ENCODE measurements at places on chromosomes 4 and X.

DNA sequence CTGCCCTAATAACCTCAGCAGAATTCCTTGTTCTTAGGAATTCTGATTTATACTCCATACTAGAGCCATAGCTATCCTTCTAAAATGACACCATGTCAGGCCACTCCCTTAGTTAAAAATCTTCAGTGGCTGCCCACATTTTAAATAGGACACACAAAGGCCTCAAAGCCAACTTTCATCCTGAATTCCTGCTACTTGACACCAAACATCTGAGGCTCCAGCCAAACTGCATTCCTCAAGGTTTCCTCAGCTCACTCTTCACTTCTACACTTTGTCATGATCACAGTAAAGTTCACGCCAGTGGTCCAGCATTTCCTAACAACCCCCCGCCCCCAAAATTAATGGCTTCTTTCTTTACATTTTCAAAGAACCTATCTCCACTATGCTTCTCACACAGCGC is 124.3 kb downstream of the ADGRA3 start:
- DNase-seq = no peak

- no peak for DNase-seq
Measured at GRCh38 chr4:153651116-153651515, 33.0 kb upstream of the TLR2 start.

GRCh38 chrX:120315776-120316175 is 4.5 kb upstream of the TMEM255A start:
- DNase-seq = no peak

- no peak for DNase-seq
Measured at GRCh38 chr4:182876427-182876826, 40.8 kb downstream of the DCTD start.

DNA sequence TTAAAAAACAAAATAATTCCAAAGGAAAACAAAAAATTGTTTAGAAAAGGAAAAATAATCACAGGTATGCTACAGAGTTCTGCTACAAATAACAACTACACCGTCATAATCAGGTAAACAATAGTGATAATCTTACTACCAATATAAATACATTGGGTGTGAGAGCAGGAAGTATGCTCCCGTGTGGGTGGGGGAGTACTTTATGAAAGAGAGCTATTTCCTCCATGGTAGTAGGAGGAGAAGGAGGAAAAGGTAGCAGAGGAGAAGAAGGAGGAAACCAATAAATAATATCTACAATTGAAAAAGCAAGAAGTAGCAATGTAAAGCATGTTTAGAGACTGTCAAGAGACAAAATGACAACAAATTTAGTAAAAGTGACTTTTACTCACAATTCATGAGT is 35.1 kb downstream of the TEC start:
- no peak for DNase-seq

- DNase-seq = no peak
Measured at GRCh38 chr4:104983615-104984179, 163.0 kb upstream of the TET2 start.

DNA sequence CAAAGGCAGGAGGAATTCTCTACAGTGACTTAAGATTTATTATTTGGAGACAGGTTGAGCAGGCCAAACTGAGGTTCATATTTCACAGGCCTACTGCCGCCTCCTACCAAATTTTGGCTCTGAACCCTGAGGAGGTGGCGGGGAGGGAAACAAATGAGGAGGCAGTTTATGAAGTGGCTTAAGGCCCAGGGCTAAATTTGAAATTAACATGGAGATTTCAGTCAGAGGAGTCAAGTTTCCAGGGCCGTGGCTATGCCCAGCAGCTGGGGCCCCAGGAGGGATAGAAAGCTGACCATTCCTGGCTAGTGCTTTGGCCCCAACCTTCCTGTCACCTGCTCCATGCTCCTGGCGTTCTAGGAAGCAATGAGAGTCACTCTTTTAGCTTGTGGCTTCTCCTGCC is 73.4 kb upstream of the ARHGAP36 start:
- no peak for DNase-seq

DNA sequence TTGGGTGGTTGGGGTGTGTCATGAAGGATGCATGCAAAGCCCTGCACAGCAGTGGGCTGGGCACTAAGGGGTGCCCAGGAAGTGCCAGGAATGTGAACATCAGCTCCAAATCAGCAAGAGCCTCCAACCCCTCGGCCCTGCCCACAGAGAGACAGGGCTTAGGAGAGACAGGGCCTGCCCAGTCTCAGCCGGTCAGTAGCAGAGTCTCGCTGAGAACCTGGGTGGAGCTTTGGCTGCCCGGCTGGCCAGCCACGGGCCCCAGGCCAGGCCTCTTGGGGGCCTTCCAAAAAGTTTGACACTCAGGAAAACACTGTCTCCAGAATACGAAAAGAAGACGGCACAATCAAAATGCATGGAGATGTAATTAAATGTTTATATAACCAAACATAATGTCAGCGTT is 4.3 kb upstream of the MXD4 start:
- no peak for DNase-seq

- DNase-seq = no peak
Measured at GRCh38 chr4:43990963-43991362, 457.6 kb downstream of the KCTD8 start.

- DNase-seq = no peak
Measured at GRCh38 chrX:54415534-54416350, 24.5 kb upstream of the TSR2 start.

GRCh38 chr4:1501754-1502500 is 95.7 kb upstream of the NKX1-1 start:
- no peak for DNase-seq

- no peak for DNase-seq
Measured at GRCh38 chr4:18454349-18454748, 432.8 kb upstream of the LCORL start.

DNA sequence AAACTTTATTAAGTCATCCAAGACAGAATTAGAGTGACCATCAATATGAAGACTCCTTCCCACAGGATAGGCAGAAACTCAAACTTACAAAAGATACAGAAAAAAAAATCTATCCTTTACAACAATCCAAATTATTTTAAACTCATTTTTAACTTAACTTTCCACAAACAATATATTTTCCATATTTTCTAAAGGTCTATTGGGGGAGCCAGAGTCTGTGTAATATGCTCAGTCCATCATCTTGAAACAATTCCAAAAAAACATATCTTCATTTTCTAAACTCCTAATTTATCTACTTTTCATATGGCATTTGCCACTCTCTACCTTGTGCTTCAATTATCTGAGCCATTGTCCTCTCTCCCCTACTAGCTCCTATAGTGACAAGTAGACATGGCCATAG is 378.1 kb downstream of the PDGFC start:
- no peak for DNase-seq

DNA sequence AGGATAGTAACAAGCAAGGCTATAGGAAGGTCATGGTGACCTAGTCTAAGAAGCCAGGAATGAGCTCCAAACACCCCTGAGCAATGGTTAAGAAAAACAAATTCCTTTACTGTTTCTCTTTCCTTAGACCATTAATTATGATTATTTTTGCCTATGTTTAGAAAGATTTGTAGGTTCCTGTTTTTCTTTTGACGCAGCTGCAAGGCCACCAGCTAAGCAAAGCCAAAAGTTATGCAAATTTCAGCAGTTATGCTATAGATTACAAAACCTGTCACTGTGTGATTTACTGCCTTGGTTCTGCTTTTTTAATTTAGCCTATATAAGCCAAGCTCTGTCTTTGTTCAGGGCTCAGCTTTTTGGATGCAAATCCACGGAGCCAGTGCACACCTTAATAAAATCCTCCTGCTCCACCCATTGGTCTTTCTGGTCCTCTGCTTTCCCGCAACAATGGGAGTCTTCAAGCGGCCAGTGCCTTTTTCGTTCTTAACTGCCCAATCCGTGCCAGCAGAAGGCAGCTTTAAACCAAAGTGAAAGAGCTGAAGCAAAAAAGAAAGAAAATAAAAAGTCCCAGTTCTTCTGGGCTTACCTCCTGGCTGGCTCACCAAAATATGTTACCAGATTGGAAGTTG is 1.4 kb upstream of the CEP135 start:
- DNase-seq = no peak

DNA sequence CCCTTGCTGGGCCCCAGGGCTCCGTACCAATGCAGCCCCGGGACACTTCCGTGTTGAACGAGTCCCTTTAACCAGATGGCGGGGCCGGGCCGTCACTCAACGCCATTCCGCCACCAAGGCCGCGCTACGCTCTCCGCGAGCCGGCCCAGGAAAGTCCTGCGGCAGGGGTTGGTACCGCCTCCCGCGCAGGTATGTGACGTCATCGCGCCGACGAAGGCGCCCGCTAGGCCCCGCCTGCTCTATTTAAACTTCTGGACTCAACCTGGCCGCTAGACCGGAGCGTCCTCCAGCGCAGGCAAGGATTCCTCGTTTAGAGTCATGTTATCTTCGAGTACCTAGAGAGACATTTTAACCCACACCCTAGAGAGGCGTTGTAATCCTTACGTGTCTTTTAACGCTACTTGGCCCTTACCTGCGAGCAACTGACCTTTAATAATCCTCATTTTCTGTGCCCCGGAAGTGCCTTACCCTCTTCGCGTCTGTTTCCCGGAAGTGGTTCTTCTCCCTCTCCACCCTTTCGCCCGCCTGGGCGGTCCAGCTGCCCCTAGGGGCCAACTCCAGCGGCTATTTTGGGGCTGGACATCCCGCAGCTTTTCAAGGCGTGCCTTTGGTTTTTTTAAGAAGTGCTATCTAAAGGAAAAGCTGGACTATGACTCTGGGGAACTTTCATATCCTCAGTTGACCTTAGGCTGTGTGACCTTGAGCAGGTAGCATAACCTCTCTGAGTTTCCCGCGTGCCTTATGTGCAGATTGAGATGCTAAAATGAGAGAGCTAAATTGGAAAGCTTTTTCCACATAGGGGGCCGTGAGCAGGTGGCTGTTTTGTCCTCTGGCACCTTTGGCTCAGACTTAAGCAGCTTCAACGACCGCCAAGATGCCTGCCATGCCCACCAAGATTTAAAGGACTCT is at the start of gene PNPLA4:
PNPLA4 (minus strand) TSS at position 155 of the 909 bp plus-strand sequence. CDS start 1,294 bp downstream, outside the sequence.
- DNase-seq = no peak

- DNase-seq = no peak
Measured at GRCh38 chrX:18252644-18253359, 32.1 kb upstream of the BEND2 start.

DNA sequence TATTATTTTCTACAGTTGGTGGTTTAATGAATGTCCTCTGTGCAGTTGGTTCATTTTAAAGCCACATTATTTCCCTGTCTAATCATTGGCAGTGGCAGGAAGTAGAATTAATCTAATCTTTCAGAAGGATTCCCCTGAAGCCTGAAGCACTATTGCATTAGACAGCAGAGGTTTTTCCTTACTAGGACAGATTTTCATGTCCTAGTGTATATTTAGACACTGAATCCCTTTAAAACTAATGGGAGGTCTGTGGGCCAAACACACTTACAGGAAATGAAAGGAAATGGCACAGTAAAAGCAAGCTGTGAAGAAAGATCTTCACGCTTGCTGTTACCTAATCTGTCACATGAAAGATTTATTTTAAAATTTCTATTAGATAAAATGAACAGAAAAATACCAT is 165.2 kb downstream of the SLC39A8 start:
- DNase-seq = no peak

- DNase-seq = no peak
Measured at GRCh38 chr4:152935143-152935542, 980 bp upstream of the FHDC1 start.

GRCh38 chrX:98067611-98068010 is 1183.9 kb downstream of the RPA4 start:
- DNase-seq = no peak

- no peak for DNase-seq
Measured at GRCh38 chrX:9003041-9003440, 30.9 kb downstream of the FAM9B start.

DNA sequence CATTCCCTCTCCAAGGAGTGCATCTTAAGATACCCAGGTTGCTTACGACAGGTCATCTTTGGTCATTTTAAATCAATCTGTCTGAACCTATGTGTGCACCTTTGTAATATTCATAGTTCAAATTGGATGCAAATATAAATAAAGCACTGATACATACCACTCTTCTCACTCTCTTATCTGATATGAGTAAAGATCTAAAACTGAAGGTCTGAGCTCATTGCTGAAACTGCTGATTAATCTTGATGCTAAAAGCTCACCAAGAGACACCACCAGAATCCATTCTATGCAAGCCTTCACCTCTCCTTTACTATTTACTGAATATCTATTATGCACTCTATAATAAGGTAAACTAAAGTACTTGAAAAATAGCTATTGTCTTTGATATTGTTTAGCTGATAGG is 16.6 kb downstream of the HSD17B13 start:
- no peak for DNase-seq

GRCh38 chrX:129599996-129600395 is 54.8 kb downstream of the APLN start:
- DNase-seq = no peak

GRCh38 chrX:68829582-68830418 is 979 bp downstream of the EFNB1 start:
- DNase-seq = no peak

- no peak for DNase-seq
Measured at GRCh38 chr4:8030121-8030781, 90.6 kb upstream of the AFAP1 start.
